CD4-positive, alpha-beta T cell treated with Interleukin-21 for 1 hour (primary cell): ENCODE measurements at places on chromosomes 7 and 10.

GRCh38 chr10:32459051-32459698 lies 13.2 kb downstream of the CCDC7 start:
- DNase-seq: peak; percentile 76

GRCh38 chr10:103564776-103565520 lies 71.4 kb downstream of the NEURL1 start:
- DNase-seq: peak; percentile 12

- no peak for DNase-seq
Measured at GRCh38 chr7:139181404-139181803, 49.6 kb upstream of the UBN2 start.

DNA sequence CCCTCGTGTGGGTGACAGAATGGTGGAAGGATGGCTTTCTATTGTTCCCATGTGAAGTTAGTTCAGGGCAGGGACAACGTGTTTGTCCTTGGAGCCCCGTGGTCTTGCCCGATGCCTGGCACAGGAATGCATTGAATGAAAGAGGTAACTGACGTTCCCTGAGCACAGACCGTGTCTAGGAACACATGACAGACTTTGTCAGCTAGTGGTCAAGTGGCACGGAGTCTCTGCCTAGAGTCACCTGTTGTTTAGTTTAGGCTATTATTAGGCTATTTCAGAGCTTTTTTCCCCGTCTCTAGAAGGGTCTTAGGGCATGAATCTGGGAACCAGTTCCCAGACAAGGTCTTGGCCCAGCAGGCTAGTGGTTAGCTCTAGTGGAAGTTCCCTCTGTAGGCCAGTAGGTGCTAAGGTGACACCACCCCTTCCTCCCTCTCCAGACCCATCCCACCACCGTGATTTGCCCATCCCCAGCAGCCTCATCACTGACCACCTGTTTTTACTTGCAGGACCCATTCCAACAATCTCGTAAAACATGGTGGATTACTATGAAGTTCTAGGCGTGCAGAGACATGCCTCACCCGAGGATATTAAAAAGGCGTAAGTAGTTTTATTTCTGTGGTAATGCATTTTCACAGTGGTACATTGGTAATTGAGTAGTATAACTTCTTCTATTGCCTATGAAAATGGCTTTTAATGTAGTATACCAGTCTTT lies 21.4 kb downstream of the DNAJB6 start:
- no peak for DNase-seq

GRCh38 chr10:1968257-1969033 lies 231.1 kb upstream of the ADARB2 start:
- DNase-seq: no peak

GRCh38 chr10:85212526-85212925 lies 884.1 kb downstream of the CCSER2 start:
- no peak for DNase-seq

DNA sequence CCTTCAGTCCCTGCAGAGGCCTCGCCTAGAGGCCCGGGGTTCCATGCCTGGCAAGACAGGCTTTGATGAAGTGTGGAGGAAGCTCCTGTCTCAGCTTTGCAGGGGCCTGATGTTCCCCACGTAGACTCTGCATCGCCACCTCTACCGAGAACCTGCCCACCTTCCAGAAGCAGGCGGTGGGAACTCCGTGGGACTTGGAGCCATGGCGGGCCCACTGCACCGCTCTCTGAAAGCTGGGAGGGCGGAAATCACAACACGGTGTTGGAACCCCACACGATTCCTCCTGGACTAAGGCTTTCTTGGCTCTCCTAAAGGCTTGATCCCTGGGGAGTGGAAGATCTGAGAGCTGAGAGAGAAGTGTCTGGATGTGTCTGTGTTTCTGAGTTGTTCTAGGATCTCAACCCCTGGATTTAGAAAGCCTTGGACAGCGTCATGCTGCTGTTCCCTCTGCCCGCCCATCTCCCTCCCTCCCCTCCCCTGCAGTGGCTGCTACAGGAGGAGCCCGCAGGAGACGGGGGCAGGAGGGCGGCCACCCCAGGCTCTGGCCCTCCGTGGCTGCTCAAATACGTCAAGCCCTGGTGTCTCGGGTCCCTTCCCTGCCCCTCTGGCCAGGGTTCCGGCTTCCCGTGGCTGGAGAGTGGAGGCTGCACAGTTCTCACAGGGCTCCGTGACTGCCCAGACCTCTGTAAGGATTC lies 79.7 kb downstream of the VIPR2 start:
- DNase-seq: no peak

DNA sequence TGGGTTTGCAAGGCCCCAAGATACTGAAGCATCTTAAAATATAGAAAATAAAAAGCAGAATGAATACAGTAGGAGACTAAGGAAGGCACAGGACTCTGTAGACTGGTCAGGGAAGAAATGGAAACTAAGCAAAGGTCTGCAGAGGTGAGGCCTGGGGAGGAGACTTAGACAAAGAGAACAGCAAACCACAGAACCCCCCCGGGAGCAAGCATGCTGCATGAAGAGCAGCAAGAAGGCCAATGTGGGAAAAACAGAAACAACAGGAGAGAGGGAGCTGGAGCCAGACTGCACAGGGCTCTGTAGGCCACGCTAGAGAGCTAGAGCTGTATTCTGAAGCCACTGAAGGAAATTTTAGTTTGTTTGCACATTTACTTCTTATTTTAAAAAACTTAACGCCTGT lies 45.7 kb upstream of the ARID5B start:
- DNase-seq: no peak

- no peak for DNase-seq
Measured at GRCh38 chr7:37684927-37685326, 1.4 kb downstream of the GPR141 start.

DNA sequence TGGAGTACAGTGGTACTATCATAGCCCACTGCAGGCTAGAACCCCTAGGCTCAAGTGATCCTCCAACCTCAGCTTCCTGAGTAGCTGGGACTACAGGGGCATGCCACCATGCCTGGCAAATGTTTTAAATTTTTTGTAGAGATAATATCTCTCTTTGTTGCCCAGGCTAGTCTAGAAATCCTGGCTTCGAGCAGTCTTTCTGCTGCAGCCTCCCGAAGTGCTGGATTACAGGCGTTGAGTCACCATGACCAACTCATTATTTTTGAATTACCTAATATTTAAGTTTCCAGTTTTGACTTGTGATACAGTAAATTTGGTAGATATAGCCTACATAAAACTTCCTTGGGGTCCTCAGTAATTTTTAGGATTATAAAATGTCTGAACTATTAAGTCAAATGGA lies 74.1 kb downstream of the RUNDC3B start:
- no peak for DNase-seq

DNA sequence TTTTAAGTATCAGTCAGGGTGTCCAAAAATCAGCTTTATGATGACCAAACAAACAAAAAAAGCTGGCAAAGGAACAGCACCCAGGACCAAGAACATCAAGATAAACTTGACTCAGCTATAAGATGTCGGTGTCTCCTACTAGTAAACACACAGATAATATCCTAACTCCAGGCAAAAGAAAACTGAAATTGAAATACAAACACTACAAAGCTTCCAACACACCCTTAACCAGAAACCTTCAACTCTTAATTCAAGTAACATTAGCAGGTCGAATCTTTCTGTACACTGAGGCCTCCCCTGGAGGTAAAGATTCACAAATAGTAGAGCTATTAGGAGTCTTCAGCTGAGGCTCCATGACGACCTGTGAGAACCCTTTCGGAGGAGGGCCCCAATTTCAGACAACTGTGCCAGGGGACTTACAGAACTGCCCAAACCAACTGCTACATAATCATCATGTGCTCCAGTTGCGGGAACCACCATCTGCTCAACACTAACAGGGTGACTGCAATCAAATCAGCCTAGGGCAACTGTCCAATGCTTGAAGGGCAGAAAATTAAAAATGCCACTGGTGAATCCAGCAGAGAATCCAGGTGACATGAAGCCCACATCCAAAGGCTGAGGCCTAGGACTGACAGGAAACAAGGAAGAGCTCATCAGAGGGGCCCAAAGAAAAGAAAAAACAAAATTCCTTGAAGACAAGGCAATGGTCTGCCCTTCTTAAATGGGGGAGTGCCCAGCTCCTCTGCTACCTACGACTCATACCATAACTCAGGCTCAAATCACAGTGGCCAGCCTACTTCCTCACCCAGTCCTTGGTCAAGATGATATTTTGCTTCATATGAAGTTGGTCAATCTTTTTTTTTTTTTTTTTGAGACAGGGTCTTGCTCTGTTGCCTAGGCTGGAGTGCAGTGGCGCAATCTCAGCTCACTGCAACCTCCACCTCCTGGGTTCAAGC lies 20.0 kb downstream of the XPNPEP1 start:
- peak; percentile 33 for DNase-seq

DNA sequence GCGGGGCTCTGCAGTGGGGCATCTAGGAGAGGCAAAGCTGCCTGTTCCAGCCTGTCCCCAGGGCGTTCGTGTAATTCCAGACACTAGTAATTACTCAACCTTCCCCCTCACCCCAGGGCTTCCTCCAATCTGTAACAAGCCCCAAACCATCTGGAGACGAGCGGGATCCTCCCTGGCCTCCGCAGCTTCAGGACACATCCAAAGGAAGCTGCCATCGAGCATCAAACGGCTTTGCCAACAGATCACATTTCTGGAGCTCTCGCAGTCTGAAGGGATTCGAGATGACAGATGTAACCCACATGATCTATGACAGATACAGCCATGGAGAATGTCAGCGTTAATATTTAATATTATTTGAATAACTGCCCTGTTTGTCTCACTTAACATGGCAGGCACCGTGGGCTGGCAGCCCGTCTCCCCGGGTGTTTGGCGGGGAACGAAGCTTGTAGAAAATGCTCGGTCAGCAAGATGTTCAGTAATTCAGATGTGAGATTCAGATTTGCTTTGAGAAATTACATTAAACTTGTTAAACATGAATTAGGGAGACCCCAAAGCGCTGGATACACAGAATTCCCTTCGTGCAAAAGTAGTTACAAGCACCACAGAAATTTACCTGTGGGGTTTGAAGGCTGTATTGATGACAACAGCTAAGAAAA lies 108.5 kb upstream of the C7orf33 start:
- no peak for DNase-seq

DNA sequence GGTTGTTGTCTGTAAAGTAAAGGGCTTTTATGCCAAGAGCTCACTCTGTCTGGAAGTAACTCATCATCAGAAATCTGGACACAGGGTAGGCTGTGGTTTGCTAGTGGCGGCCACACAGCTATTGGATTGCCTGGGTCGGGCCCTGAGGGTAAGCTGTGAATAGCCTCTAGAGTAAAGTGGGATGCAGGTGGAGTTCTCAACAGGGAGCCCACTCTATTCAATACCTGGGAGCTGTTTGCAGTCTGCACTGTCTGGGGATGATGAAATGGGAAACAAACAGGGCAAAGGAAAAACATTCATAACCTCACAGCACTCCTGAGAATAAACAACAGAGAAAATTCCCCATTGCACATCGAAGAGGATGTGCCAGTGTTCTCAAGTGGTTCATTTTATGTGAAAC lies 582.6 kb downstream of the CALN1 start:
- no peak for DNase-seq
